NCI-H510A (cell line): ENCODE measurements at places on chromosomes 13 and 19.
A peak's percentile ranks its signal among the peaks of the same experiment; 100 is the strongest.

DNA sequence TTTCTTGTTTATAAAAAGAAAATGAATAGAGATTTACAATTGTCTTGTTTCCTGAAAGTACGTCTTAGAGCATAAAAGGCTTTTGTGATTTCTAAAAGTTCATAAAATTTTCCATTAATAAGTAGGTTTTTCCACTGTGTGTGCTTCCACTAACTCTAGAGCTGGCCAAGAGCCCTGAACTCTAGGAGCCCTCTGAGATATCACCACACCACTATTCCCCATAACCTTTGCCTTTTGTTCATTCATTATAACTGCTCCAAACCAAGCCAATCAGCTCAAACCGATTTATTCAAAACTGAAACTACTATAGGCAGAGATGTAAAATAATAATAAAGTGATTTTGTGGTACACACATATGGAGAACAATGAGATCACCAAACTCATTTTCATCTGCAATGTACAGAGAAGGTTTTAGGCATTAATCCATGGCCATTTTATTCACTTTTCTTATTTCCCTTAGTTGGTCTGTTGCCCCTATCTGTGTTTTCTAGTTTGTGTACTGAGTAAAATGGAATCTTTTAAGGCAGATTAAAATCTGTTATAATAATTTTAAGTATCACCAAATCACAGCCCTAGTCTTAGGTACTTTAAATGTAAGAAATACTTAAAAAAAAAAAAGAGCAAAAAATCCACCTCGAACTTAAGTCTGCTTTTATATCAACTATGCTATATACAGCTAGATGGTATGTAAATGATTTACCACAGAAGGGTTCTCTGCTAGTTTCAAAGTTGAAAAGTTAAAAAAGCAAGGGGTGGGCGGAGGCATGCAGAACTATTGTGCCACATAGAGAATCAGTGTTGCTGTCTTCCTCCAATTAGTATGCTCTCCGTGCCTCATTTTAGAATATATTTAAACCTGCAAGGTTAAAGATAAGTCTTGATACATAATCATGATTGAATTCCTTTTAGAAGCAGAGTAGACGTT, 311.3 kb downstream of the KLF12 start:
- no peak for DNase-seq

DNA sequence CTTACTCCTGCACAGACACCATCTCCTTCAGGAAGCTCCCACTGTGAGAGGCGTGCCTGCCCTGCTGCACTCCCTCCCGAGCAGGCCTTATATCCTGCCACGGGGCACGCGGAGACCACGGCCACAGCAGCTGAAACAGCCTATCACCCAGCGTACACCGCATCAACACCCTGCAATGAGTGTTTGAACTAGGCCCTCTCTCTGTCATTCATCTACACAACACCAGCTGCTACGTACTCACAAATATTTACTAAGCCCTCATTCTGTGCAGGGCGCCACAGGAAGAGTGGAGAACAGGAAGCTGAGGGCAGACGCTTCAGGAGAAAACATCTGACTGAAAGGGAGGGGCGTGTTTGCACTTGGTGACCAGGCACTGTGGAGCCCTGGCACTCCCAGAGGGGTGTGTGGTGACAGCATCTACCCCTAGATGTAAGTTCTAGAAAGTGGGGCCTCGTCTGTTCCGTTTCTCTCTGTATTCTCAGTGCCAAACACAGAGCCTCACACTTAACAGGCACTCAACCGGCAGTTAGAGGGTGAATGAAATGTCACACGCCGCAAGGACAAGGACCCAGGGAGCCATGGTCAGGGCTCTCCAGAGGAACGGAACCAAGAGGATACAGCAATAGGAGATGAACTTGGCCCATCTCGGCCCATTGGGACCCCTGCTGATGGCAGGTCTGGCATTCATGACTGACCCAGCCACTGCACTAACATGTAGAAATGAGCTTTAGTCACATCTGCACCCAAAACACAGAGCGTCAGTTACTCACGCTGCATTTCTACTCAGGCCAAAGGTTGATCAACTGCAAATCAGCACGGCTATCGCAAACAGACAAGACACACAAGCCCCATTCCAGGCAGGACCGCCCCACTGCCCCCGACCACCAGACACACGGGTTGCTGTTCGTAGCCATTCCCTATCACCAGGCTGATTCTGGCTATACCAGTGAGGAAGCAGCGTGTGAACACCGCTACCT, 15.7 kb downstream of the RANBP3 start:
- DNase-seq = peak; percentile 98

DNA sequence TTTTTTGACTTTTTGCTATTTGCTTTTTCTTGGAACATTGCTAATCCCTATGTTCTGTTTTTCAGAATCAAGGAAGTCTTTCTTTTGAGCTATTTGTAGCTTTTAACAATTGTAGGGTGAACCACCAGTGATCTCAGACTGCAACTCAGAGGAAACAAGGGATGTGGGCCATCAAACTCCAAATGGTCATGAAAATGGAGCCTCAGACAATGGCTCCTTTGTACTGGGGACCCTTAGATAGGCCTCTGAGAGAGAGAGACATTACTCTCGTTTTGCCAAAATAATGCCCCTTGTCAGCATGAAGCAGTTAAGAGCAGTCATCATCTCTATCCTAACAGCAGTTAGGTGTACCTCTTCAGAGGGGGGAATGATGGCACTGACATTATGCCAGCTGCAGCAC, 56.4 kb upstream of the GJB6 start:
- no peak for DNase-seq

DNA sequence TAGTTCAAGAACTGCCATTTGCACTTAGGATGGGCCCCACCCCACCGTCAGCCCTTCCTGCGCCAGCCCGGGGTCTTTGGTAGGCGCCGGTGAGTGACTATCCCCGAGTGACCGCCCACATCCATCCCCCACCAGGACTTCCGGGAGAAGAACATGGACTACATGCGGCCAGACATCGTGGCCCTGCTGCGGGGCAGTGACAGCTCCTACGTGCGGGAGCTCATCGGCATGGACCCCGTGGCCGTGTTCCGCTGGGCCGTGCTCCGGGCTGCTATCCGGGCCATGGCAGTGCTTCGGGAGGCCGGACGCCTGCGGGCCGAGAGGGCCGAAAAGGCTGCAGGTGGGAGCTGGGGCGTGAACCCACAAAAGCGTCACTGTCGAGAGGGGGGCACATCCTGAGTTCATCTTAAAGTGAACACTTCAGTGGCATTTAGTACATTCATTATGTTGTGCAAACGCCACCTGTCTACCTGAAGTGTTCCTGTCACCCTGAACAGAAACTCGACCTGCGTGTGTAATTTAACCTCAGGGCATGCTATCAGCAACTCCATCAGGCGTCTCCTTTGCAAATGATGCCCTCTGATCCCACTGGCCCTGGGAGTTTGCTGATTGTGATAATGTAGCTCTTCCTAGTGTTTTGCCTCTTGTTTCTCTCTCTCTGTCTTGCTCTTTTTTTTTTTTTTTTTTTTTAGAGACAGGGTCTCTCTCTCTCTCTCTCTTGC, 42.4 kb upstream of the USE1 start:
- peak; percentile 12 for DNase-seq

GRCh38 chr13:37777676-37778075, 91.9 kb downstream of the TRPC4 start:
- no peak for DNase-seq

GRCh38 chr13:70747262-70747661, 639.0 kb upstream of the KLHL1 start:
- no peak for DNase-seq

GRCh38 chr19:1657746-1658145, 5.3 kb upstream of the TCF3 start:
- DNase-seq = no peak

DNA sequence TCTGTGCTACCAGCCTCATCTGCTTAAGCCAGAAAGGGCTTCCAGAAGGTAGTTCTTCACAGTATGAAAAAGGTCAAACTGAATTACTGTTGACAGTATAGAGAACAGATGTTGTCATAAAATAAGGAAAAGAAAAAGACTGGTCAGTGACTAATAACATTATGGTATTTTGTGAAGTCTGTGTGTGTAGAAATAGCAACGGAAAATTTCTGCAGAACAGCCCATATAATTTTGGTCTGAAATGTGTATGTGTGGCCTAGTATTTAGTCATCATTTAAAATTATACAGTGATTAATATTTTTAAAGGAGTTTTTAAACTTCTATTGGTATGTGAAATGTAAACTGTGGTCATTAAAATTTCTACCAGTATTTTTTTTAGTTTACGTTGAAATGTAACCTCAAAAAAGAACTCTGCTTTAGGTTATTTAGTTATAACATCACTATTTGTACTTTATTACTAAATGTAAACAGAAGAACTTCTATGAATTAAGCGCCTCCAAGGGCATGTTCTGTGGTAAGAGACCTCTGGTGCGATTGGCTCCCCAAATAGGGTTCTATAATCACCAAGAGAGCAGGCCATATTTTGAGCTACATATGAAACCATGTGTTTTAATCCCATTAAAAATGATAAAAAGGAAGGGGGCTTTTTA, 3.3 kb upstream of the GPR183 start:
- no peak for DNase-seq

DNA sequence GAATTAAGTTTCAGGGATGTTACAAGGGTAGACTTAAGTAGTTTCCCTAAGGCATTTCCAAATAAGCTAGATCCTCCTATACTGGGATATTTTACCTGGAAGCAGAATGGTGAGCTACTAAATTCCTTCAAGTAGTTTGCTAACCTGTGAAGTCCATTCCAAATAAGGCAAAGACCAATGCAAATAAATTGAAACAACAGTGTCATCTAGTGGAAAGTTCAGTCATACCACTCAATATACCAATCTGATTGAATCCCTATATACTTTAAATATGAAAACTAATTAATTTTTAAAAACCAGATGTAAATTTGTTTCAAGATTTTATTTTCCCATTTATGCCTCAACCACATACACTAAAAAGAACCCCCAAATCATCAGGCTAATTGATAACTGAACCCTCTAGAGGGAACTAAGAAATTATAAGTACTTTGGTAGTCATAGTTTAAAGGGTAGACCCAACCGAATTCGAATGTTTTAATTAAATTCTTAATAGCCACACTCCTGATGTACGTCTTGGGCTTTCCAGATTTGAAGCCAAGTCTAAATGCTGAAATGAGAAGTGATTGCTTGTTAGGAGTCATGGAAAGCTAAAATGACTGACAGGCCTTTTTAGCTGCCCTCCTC, 223.7 kb downstream of the TBC1D4 start:
- no peak for DNase-seq

DNA sequence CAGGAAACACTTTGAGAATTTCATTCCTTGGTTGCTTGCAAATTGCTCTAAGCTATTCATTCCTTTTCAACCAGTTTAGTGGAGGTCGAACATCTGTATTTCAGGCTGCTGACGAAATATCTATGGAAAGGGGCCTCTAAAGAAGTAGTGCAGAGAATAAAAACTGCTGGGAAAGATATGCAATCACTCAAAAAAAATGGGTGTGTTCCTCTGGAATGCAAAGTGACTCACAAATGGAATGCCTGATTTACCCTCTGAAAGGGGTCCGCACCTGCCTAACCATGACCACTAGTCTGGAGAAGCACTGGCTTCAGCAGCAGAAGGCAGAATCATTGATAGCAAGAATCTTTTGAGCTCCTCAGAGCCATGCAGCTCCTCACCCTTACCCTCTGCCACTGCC, 129.4 kb downstream of the PCDH9 start:
- no peak for DNase-seq

DNA sequence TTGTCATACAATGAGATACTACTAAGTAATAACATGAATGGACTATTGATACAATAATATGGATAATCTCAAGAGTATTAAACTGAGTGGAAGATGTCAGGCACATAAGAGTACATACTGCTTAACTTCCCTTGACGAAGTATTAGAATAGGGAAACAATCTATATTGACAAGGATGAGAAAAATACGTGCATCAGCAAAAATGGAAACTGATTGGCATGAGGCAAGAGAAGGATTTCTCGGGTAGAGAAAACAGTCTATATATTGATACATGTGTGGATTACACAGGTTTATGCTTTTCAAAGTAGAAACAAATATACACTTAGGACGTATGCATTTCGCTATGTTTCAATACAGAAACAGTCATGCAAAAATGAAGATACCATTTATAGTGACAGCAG, 57.4 kb downstream of the PRR20E start:
- DNase-seq = no peak

GRCh38 chr13:97851269-97851668, 102.2 kb upstream of the IPO5 start:
- no peak for DNase-seq

GRCh38 chr19:28350037-28350436, 862.9 kb downstream of the UQCRFS1 start:
- no peak for DNase-seq

- no peak for DNase-seq
Observed at GRCh38 chr13:106234636-106235035, 300.8 kb downstream of the EFNB2 start.
